Stimulated activated CD4-positive, alpha-beta T cell treated with anti-CD3 and anti-CD28 coated beads, TNF-alpha, amount 100 ng/mL, for 4 hours (primary cell): ENCODE measurements at places on chromosomes 3 and 15.

DNA sequence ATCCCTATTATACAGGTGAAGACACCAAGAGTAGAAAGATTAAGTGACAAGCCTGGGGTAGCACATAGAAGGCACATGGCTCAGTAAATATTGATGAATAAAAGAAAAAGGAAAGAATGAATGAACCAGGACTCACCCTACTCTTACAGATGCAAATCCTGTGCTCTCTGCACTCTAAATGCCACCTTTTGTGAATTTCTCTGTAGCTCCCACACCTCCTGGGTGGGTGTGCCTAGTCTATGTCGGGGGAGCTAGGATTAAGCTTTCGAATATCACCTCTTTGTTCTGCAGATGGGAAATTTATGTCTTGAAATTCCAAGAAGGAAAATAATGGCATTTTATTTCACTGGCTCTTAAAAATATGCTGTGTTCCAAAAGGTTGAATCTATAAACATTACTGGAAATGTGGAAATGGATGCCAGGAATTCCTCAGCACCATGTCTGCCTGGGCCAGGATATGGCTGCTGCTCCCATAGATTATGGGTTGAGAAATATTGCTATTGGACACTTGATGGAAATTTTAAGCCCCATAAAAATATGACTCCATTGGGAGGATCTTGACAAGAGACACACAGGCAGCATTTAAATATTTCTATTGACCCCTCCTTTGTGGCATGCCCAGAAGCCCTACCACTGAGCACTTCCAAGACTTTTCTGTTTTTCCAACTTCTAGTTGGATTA lies 43.3 kb downstream of the CCNB2 start:
- no peak for DNase-seq

DNA sequence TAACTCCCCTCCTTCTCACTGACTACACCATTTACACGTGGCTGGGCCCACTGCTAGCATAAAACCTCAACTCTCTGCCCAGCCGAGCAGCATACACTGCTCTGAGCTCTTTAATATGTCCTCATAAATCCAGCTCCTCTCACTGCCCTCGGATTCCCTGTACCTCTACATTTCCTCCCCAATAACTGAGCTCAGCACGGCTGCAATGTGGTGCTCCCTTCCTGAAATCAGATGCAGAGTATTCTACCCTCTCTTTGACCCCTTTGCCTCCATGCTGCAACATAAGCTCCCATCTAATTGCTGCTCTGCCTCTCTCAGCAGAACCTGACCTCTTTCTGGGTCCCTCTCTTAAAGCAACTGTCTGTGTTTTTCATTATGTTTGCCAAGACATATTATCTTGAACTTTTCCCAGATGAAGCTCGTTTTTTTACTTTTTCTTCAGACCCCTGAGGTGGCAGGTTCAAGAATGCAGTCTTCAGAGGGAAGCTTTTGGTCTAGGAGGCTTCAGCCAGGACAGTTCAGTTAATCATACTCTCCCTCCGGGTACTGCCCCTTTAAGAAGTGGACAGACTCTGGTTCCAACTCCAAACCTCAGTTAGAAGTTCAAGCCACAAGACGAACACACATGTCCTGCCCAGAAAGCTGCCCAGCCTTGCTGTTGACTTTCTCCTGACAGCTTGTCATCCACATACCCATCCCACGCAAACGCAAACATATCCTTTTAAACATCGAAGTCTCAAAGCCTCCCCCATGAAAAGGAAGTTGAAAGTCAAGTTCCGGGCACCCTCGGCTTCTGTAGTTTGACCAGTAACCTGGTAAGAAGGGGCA lies 81.1 kb upstream of the NEO1 start:
- DNase-seq = no peak

DNA sequence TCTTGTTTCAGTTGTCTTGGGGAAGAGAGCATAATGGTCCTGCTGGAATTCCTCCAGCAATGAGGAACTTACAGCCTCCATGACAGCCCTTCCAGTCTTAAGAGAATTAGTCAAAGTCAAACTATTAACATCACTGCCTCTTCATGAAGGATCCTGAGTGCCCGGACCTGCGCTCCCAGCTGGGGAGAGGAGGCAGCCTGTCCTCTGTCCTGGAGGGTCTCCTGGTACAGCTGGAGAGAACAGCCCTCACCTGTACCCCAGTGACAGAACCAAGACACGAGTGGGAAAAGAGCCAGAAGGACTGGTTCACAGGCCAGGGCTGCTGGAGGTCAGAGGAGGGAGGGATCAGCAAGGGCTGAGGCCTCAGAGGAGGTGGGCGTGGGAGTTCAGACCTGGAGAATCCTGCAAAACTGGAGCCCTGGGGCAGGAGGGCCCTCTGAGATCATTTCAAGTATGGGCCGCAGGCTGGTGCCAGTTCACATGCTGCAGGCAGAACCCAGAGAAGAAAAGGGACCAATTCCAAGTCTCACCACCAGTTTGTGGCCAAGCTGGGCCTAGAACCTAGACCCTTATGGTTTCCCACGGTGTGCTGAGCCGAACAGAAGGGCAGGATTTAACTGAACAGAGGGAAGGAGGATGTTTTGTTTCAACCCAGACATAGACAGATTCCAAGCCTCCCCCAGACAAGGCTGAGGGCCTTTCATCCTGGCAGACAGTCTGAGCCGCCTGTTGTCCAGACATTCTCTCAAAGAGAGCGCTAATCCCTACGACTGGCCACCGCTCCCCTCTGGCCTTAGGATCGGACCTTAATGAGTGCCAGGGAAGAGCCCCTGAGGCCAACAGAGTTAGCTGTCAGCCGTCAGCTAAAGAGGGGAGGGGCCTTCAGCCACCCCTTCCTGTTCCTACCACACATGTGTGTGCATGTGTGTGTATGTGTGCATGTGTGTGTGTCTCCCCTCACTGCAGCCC lies 18.2 kb downstream of the LOXL1 start:
- no peak for DNase-seq

GRCh38 chr15:93036951-93037819 lies 51.8 kb downstream of the RGMA start:
- DNase-seq = no peak

GRCh38 chr15:64233299-64233698 lies 70.5 kb upstream of the PPIB start:
- no peak for DNase-seq

- DNase-seq = no peak
Observed at GRCh38 chr3:171640520-171641412, 169.5 kb downstream of the PLD1 start.

DNA sequence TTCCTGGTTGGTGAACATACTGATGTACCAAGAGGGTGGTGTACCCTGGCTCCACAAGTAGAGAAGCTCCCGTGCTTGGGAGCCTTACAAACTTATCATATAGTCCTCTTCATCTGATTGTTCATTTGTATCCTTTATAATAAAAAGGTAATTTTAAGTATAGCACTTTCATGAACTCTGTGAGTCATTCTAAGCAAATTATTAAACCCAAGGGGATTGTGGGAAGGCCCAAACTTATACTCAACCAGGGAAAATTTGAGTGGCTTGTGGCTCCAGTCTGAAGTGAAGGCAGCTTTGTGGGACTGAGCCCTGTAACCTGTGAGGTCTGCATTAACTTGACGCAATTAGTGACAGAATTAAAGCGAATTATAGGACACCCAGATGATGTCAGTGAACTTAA lies 29.0 kb downstream of the TTBK2 start:
- DNase-seq = no peak

DNA sequence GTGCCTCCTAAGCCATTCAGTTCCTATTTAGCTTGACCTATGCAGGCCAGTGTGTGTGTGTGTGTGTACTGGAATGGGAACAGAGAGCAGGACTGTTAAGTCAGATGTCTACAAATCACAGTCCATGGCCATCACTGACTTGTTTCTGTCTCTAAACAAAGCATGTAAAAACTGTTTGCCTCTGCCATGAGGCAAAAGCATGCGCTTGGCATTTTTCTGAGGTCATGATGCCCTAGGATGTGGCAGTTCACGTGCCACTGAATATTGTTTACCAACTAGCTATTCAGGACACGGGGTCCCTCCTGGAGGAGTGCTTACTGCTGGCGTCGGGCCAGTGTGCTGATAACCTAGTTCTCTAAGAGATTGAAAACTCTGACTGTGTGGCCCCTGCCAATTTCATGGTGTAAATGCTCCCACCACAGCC lies 8.2 kb upstream of the ATP13A3 start:
- DNase-seq = no peak

GRCh38 chr3:141094790-141095545 lies 43.8 kb downstream of the SPSB4 start:
- no peak for DNase-seq

- DNase-seq = no peak
Observed at GRCh38 chr15:56837273-56837672, 81.2 kb upstream of the TCF12 start.

DNA sequence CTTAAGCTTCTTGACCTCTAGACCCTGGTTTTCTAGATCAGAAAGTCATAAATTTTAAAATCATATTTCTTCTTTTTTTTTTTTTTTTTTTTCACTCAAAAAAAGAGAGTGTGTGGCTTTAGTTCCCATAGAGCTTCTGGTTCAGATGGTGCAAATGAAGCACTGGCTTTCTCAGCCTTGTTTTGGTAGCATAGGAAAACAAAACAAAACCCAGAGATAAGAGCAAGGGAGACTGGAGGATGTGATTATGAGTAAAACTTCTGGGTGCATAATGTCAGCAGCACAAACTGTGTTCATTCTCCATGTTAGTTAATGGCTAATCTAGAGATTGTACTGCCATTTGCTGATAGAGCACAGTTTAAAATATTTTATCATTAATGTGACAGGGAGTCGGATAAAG lies 55.4 kb downstream of the RARB start:
- DNase-seq = no peak

DNA sequence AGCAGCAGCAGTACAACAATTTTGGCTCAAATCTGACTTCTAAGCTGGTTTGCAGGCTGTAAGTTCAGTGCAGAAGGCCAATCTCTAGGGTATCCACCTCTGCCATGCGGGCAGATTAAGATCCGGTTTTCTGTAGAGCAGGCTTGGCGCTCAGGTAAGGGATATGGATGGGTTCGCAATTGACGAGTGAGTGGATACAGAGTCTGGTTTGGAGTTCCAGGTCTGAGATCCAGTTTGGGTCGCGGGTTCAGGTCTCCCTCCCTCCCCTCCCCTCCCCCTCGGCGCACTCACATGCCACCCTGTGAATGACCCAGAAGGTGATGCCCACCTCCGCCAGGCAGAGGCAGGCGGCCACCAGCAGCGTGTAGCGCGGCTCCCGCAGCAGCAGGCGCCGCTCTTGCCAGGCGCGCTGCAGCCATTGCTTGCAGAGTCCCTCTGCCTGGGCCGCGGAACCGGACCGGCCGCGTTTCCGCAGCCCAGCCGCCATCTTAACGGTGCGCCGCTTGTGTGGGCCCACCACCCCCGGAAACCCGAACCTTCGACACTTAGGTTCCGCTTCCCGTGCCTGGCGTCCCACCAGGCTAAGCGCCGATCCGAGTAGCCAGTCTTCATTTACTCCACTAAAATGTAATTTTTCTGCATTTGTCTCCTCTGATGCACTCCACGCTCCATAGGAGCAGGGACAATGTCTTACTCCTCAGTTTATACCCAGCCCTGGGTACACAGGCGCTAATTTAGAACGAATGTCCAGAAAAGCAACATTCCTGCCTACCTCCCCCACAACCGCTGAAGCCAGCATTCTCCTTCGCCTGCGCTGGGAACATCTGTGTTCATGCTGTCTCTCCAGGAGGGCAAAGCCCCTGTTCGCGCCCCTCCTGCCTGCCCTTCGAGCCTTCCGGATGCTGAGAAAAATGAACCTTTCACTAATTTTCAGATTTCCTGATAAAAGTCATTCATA lies at the start of gene ALG3:
Gene ALG3 (minus strand): TSS at position 509 of the 958 bp plus-strand sequence. CDS start 22 bp downstream, at position 487.
- peak; percentile 80 for DNase-seq

GRCh38 chr15:27662892-27663291 lies 436.2 kb downstream of the OCA2 start:
- no peak for DNase-seq

DNA sequence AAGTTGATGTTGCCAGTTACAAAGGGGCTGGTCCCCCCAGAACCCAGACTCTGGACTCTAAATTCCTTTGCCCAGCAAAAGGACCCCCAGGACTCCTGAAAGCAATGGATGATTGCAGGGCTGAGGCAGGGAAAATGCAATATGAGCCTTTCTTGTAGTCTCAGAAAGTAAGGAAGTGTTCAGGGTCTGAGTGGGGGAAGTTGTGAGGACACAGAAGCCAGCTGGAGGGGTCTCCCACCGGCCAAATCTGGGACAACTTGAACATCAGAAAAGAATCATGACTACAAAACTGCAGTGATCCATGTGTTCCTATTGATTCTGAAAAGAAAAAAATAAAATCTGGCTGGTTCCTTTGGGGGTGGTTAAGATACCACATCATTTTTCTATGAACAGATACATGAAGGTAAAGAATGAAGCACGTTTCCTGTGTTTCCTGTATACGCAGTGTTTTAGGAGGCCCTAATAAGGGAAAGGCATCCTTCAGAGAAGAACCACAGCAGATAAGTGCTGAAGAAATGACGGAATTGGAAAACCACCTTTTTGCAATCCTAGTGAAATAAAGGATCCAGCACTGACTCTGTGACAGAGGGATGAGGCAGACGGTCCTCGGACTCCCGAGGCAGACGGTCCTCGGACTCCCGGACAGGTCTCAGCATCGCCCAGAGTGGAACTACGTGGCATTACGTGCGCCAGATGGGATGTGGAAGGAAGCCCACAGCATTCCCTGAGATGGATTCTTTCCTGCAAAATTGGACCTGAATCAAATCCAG lies 22.2 kb upstream of the GRIP2 start:
- no peak for DNase-seq

DNA sequence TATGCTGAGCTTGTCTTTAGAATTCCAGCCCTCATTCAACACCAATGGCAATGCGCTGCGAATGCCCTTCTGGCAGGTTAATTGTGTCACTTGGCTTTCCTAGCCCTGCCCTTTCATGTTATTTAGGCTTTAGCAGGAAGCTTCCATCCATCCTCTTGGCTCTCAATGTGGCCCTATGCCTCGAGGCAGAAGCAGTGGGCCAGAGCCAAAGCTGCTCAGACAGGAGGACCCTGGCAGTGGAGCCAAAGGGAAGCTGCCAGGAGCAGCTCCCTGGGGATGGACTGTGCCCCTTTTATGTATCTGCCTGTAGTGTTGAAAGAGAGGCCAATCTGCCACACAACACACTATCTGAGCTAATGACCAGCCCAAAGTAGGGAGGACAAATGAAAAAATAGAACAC lies 376.4 kb downstream of the CTNNB1 start:
- no peak for DNase-seq

- DNase-seq = no peak
Observed at GRCh38 chr3:54053882-54054281, 68.5 kb upstream of the CACNA2D3 start.

DNA sequence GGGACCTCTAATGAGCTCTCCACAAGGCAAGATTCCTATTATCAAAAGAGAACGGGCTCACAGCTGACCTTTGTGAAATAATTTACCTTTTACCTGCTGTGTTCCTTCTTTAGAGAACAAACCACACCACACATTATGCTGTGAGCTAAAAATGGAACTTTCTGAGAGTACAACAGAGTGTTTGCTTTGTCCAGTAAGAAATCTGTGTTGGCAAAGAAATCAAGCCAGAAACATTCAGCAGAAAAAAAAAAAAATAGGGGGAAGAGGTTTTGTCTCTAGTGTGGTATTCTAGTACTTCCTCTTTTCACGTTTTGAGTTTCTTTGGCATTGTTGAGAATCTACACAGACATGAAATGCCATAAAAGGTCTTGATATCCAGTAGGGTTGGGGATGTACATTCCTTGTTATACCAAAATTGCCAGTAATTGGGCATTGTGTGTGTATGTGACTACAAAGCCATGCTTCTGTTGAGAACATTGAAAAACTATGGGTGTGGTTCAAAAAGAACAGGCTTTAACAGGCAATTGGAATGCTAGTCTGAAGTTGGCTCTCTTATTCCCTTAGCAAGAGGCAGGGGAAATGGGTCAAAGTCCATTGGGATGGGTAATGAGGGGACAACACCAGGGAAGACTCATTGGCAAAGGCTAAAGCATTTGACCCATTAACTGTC lies 273.5 kb downstream of the NEK10 start:
- no peak for DNase-seq

GRCh38 chr3:151398895-151399294 lies 14.3 kb upstream of the P2RY12 start:
- no peak for DNase-seq
